Esophagus mucosa (tissue), 1 donor: ENCODE measurements at places on chromosomes 7 and 10.

DNA sequence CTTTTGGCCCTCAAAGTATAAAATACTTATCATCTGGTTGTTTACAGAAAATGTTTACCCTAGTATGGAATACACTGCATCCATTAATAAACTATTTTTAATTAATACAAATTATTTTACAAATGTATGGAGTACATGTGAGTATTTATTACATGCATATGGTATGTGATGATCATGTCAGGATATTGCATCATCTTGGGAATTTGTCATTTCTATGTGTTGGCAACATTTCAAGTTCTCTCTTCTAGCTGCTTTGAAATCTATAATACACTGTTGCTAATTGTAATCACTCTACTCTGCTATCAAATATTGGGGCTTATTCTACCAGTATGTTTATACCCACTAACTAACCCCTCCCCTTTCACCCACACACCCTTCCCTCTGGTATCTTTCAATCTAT, 103.9 kb upstream of the THSD7A start:
- no peak for ATAC-seq

- ATAC-seq, result no peak
These were observed 32.8 kb downstream of the LRRC18 start for GRCh38 chr10:48906841-48907240.

- peak; percentile 59 for ATAC-seq
These were observed 98.1 kb downstream of the SDHAF3 start for GRCh38 chr7:97215556-97215955.

GRCh38 chr7:12727455-12728191, 40.2 kb downstream of the ARL4A start:
- no peak for ATAC-seq

GRCh38 chr10:18155321-18155720, 15.1 kb downstream of the CACNB2 start:
- ATAC-seq, result no peak

DNA sequence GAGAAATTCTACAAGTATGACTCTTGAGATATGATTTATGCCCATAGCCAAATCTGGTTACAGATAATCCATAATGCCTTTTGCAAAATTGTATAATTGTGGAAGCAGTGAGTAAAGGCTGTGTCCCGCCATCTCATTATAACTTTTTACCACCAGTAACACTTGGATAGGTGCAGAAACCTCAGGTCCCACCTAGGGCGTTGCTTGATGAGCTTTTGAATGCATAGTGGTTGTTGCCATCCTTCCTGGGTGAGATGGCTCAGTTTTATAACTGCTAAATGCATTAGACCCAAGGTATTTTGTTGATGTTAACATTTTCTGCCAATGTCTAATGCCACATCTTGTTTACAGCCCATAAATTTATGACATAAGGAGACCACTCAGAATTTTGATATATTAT, 42.9 kb downstream of the CFAP58 start:
- no peak for ATAC-seq
